CD14-positive monocyte (primary cell): ENCODE measurements at places on chromosomes 3 and 15.

- H3K4me3 ChIP-seq: no peak overlapping the region
- H3K36me3 ChIP-seq: no peaks in the 10 kb centered on the region
These were observed 68.9 kb downstream of the KLF15 start for GRCh38 chr3:126288314-126288713.

- peak; percentile 3 for DNase-seq
- no peaks in the 10 kb centered on the region for H3K4me1 ChIP-seq
- no peaks in the 10 kb centered on the region for H3K27me3 ChIP-seq
- no peaks in the 10 kb centered on the region for H3K36me3 ChIP-seq
- H3K27ac ChIP-seq: no peak overlapping the region
These were observed 63.2 kb downstream of the AKAP13 start for GRCh38 chr15:85443593-85444087.

DNA sequence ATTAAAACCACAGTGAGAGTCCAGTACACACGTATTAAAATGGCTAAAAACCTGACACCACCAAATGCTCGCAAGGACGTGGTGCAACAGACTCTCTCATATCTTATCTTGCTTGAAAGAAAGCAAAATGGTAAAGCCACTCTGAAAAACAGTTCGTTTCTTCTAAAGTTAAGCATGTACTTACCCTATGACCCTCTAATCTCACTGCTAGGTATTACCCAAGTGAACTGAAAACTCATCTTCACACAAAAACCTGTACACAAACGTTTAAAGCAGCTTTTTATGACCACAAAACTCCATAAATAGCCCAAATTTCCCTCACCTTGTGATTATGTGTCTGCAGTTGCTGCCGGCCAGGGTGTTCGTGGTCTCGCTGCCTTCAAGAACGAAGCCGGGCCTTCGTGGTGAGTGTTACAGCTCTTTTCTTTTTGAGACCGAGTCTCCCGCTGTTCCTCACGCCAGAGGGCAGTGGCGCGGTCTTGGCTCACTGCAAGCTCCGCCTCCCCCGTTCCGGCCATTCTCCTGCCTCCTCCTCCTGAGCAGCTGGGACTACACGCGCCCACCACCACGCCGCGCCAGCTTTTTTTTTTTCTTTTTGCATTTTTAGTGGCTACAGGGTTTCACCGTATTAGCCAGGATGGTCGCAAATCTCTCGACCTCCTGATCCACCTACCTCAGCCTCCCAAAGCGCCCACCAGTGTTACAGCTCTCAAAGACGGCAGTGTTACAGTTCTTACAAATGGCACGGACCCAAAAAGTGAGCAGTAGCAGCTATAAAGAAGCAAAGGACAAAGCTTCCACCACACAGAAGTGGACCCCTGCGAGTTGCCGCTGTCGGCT is 165.4 kb downstream of the TJP1 start:
- H3K4me3 ChIP-seq: no peak overlapping the region
- no peak overlapping the region for H3K27ac ChIP-seq
- H3K36me3 ChIP-seq: no peaks in the 10 kb centered on the region

- no peaks in the 10 kb centered on the region for H3K27me3 ChIP-seq
- H3K36me3 ChIP-seq: peaks cover 19% of the 10 kb centered on the region
- peak overlapping the region; percentile 91 for H3K4me3 ChIP-seq
These were observed 528 bp downstream of the LPCAT4 start for GRCh38 chr15:34366271-34367065.
